ENCODE measurements at places on chromosomes 1 and 21.

GRCh38 chr1:61808968-61809367, 66.7 kb downstream of the PATJ start:
- no peak for DNase-seq

GRCh38 chr1:229133811-229134210, 137.1 kb upstream of the RAB4A start:
- DNase-seq = no peak

DNA sequence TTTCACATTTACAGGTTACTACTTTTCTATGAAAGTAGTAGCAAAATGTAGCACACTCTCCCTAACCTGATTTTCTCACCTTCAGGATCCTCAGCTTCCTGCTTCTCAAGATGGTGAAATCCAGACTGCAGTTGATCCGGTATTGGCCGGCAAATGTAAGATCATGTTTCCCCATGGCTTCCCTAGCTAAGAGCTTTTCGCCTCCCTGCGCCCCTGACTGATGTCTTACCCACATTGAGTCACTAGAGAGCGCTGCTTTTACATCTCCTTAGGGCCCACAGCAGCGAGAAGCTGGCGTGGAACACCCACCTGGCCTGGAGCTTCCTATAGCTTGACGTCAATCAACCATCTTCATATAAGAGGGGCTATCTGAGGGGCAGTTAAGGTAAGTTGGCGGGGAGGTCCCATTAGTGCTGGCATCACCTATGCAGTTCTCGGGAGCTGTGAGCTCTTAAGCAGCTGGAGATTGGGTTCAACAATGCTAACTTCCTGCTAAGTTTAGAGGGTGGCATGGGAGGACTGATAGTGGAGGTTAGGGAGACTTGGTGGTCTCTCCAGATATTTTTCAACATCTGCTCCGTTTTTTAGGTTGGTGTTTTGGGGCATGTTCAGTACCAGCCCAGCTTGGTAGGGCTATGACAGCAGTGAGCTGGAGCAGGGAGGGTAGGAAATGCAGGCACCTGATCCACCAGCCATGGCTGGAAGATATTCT, 5.5 kb downstream of the PTPN7 start:
- DNase-seq = no peak

DNA sequence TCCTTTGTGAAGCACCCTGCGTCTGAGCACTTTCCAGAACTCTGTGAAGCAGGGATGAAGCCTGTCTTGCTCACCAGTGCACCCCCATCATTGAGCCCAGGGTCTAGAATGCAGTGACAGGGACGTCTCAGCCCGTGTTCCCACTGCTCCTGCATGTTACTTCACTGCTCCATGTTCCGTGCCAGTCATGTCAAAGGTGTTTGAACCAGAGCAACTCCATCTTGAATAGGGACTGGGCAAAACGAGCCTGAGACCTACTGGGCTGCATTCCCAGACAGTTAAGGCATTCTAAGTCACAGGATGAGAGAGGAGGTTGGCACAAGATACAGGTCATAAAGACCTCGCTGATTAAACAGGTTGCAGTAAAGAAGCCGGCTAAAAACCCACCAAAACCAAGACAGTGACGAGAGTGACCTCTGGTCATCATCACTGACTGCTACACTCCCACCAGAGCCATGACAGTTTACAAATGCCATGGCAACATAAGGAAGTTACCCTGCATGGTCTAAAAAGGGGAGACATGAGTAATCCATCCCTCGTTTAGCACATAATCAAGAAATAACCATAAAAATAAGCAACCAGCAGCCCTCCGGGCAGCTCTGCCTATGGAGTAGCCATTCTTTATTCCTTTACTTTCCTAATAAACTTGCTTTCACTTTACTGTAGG, 63.2 kb downstream of the SDC3 start:
- DNase-seq = no peak

DNA sequence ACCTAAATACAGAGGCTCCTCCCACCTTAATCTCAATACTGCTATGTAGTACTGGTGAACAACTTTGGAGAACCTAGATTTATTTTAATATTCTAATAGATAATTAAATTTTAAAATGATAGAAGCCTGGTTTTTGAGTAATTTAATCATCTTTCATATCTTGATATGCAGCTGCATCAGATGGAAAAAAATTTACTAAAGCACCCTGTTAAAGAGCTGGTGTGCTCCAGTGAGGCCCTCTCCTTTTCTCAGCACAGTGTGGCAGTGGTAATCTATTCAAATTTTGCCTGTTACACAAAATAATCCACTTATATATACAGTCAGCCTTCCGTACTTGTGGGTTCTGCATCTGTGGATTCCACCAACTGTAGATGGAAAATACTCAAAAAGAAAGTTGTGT, 82.8 kb downstream of the LRRC8C start:
- DNase-seq = no peak

GRCh38 chr21:37861561-37861960, 54.7 kb downstream of the KCNJ6 start:
- DNase-seq = no peak

DNA sequence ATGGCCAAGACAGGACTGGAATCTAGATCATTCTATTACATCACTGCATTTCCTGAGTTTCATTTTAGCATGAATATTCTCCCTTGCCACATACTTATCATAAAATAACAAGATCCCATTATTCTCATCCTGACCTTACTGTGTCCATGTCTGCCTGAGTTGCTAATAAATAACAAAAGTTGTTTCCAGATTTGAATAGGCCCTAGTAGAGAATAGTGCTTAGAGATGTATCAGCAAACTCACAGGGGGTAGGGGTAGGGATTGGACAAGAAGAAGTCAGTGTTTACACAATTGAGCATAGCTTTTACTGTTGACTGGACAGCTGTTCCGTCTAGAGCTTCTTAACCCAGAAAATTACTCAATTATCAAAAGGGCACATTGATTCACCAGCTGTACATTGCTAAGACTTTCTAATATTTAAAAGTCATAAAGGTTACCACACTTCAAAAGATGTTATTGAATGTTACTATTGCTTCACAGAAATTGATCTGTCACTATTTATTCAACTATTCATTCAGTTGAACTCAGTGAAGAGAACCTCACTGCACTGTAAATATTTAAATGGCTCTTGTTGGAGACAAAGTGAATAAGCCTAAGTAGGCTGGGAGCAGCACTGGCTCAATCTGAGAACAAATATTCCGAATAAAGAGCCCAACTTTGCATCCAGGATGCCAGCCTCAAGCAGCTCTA, 121.9 kb downstream of the NRIP1 start:
- DNase-seq = no peak

GRCh38 chr1:112791723-112792104, 76.6 kb upstream of the PPM1J start:
- DNase-seq = no peak

GRCh38 chr1:202567738-202568137, 142.5 kb downstream of the SYT2 start:
- DNase-seq = no peak

- DNase-seq = no peak
Observed at GRCh38 chr1:232624546-232625281, 5.2 kb downstream of the SIPA1L2 start.

GRCh38 chr1:224783006-224783651, 146.3 kb upstream of the DNAH14 start:
- DNase-seq = no peak

GRCh38 chr1:36153476-36153875, 2.5 kb upstream of the MAP7D1 start:
- DNase-seq = no peak

- no peak for DNase-seq
Observed at GRCh38 chr1:166302989-166303758, 136.4 kb upstream of the FAM78B start.

DNA sequence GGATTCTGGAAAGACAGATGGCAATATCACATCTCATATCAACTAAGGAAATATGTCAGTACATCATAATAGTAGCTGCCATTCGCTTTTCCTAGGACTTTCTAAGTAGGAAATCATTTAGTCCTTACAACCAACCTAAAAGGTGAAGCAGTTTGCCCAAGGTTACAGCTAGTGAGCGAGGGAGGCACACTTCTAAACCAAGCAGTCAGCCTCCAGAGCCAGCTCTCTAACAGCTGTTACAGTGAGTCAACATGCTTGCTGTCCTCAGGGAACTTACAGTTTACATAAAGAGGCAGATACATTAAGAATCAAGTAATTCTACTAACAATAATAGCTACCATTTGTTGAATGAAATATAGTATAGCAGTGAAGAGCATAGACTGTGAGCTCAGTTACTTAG, 57.1 kb downstream of the GIPC2 start:
- no peak for DNase-seq

- DNase-seq = no peak
Observed at GRCh38 chr1:69787151-69787550, 219.4 kb downstream of the LRRC7 start.

DNA sequence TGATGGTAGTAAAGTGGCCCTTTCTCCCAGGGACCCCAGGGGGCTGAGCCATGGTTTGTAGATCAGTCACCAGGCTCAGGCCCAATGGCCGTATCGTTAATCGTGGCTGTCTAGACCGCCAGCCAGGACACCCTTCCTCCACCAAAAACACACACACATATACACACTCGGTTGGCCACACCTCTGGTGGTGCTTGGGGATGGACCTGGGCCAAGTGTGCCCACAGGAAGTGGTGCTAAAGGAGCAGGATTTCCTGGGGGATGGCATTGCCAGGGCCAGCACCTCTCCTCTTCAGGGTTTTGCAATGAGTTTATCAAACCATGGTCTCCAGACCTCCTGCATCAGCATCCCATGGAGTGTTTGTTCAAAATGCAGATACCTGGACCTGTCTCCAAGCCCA, 36.2 kb downstream of the CITED4 start:
- no peak for DNase-seq

DNA sequence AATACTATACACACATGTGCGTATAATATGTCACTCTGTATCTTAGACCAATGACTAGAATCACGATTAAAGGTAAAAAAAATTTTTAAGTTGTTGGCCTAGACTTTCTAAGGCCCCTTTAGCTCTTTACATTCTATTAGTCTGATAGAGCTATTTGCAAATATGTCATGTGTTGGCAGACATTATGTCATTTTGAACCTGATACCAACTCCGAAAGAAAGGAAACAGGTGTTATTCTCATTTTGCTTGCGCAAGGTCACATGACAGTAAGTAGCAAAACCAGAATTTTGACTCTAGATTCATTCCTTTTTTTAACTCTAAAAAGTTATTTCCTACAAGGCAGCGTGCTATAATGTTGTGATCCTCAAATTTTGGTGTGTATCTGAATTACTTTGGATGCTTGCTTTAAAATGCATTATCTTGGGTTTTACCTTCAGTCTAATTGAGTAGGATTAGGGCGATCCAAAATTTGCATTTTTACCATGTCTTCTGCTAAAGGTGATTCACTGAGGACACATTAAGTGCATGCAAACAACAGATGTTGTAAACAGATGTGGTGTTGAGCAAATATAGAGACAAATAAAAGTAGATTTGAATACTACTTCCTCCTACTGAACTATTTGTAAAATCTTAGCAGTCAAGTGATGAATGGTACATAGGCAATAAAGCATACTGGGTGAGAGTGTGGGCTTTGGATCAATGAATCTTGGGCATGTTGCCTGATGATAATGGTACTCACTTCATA, 63.5 kb upstream of the KIAA1614 start:
- DNase-seq = no peak

DNA sequence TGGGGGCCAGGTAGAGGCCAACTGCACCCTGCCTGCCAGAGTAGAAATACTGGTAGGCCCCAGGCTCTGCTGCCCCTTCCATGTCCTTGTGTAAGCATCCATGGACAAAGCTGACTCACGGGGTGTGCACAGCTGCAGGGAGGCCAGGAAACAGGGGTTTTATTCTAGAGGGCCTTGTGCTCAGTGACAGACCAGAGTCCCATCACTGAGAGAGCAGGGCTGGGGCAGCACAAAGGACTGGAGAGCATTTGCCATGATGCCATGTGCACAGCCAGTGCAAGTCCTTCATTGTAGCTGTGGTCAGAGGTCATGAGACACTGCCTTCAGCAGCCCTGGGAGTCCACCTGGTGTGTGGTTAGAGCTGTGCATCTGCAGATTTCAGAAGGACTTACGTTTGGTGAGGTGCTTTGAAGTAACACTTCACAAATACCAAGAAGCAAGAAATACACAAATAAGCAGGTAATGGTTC, 8.1 kb downstream of the ARF1 start:
- no peak for DNase-seq

DNA sequence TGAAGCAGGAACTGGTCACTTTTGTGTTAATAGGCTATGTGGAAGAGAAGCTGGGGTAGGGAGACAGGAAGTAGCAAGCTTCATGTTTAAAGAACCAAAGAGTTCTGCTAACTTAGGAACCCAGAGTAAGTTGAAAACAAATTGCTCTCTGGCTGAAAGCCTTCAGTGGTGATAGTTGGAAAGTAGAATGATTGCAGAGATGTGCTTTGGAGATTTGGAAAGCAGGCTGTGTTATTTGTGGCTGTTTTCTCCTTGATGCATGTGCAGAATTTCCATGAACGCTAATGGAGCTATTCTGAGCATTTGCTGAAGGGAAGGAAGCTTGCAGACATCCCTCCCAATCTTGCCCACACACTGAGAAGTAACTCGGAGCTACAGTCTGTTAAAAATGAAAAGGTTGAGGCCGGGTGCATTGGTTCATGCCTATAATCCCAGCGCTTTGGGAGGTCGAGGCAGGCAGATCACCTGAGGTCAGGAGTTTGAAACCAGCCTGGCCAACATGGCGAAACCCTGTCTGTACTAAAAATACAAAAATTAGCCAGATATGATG, 45.7 kb downstream of the TCEANC2 start:
- DNase-seq = no peak

DNA sequence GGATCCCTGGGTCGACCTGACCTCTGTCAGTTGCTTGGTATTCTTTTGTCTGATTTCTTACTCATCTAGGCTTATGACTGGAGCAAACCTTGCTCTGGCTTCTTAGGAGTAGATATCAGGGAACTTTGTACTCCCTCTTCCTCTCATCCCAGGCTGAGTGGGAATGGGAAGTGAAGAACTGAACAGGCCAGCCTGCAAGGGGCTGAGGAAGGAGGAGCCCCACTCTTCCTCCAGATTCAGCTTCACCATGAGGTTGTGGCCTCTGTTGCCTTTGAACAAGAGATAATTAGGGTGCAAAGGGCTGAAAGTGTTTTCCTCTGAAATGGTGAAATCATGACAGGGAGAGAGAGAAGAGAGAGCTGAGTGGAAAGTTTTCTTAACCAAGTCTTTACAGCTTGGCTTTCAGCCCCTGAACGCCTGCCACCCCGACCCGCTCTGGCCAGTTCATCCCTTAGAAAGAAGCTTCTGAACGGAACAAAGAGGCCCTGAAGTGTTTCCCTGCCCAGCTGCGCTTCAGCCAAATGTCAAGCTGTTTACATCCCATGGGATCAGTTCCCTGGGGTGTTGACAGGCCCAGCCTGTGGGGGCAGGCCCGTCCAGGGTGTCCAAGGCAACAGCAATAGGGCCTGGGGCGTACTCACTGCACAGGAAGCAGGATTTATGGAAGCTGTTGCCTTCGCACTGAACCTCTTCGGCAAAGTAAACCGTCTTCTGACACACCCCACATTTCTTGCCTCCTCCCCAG, 11.2 kb downstream of the CSRP1 start:
- DNase-seq = no peak

- no peak for DNase-seq
Observed at GRCh38 chr1:213985209-213986019, 2.4 kb upstream of the PROX1 start.
